Inflammatory macrophage (primary cell): ENCODE measurements at places on chromosomes 2 and 18.

DNA sequence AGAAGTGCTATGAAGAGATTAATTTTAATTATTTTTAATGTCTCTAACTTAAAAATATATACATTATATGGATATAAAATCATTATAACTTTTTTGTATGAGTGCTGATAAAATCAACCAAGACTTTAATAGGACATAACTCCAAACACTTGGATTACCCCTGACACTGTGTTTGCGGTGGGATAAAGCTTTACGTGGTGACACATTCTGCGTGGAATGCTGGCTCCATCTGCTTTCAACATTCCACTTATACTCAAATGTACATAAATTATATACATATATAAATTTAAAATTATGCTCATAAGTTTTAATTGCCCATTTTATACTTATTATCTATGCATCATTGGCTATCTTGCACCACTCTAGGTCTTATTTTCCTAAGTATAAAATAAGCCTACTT is 30.5 kb downstream of the LINC00305 start:
- DNase-seq, result no peak

- peak; percentile 74 for DNase-seq
These were observed 43.5 kb upstream of the TMEM131 start for GRCh38 chr2:98039085-98039756.

DNA sequence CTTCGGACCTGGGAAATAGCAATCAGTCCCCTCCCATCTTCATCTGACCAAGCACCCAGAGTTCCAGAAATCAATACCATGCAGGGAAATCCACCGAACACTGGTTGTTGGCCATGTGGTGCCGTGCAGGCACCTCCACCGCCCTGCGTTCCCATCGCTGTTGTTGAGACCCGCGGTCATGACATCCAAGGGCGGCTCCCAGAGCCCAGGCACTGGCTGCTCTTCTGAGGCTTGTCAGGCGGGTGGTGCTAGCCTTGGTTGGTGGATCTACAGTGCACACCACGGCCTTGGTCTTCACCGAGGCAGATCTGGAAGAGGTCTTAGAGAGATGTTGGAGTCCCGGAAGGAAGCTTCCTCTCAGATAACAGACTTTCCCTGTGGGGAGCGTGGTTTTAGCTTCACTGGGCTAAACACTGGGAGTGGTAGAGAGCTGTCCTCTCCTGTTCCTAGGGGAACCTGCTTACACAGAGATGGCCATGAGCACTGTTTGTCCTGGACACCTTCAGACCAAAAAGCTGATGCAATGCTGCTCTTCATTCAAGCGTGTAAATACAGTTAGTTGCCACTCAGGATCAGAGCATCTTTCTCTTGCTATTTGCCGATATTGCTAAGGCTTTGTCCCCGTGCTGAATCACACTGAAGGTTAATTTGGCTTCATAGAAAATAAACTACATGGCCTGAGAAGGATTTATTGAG is 58.3 kb downstream of the SMIM21 start:
- DNase-seq, result no peak

GRCh38 chr2:149021271-149021719 is 17.2 kb upstream of the LYPD6B start:
- DNase-seq, result peak; percentile 26

DNA sequence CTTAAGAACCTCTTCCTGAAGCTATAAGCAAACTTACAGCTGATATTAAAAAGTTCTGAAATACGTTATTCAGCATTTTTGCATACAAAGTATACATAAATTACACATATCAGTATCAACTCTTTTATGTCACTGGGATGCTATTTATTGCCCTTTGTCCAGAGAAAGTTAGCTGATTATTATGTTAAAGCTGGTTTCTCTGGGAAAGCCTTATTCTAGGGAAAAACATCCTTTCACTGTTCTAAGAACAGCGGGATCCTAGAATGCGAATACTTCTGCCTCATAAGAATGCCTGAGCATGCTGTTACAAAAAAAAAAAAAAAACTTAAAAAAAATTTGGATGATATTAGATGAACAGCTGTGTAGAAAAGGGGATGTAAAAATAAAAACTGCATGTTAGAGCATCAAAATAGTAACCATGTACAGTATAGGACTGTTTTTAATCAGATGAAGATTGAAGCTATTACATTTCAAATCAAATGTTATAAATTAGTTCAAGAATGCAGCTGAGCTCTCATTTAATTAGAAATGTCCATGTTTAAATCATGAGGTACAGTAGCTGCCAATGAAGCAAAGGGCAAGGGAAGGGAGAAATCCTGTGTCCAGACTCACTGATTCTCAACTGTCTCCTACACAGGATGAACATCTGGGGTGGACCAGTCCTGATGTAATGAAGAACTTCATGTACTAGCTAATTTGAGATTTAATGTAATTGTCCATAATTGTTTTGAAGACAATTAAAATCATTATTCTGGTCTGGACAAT is 8.2 kb downstream of the FTCDNL1 start:
- no peak for DNase-seq

- DNase-seq, result no peak
These were observed 20.6 kb upstream of the UBE2E3 start for GRCh38 chr2:180959787-180960186.

DNA sequence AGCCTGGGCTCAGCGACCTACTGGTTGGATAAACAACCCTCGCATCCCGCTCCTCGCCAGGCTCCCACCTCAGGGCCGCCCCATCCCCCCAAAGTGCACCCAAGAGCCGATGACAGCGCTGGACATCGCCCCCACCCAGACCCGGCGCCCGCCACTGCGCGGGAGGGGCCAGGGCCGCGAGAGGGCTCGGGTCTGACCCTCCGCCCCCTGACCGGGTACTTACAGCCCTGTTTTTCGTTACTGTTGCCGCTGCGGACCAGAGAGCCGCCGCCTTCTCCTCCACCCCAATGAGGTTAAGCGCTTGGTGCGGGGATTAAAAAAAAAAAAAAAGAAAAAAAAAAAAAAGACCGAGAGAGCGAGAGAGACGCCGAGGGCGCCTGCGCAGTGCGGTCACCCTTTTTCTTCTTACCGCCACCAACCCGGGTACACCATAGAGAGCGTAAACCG is at the start of gene CLASP1:
Gene CLASP1, minus strand, starts transcription at position 314 of the 447 bp plus-strand sequence. CDS start 43,567 bp downstream, outside the sequence.
- DNase-seq, result no peak

DNA sequence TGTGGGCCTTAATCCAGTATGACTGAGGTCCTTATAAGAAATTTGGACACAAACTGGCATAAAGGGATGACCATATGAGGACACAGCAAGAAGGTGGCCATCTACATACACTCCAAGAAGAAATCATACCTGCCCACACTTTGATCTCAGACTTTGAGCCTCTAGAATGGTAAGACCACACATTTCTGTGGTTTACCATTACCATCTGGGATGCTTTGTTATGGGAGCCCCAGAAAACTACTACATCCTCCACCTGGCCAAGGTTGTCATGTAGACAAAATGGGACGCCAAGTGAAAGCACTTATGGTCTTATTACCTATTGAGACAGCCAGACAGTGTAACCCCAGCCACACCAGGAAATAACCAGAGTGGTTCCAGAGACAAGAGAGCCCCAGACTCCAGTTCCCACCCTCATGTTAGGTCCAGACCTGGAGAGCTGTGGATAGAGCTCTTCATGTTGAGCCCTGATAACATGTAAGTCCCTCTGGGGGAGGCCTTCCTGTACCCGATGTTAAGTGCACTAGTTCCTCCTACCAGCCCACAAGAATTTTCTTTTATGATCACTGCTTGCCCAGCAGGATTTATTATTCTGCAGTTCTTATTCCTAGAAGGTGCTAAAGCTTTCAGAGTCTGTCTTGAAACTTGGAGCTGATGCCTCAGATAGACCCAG is 4.6 kb upstream of the ADD2 start:
- no peak for DNase-seq

DNA sequence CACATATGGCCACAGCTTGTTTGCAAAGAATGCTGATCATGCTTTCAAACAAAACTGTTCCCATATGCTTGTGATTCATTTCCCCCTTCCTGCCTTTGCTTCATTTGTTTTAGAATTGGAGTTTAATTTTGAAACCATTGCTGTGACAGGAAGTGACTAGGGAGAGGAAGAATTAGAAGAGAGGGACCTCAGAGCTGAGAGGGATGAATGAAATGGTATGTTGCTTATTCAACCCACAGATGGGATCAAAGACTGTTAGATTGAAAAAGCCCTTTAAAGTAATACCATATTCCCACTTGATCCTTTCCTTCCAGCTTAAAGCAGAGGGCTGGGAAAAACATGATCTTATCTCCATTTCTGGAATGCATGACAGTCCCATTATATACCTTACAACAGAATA is 106.2 kb upstream of the RNF152 start:
- DNase-seq, result peak; percentile 39

DNA sequence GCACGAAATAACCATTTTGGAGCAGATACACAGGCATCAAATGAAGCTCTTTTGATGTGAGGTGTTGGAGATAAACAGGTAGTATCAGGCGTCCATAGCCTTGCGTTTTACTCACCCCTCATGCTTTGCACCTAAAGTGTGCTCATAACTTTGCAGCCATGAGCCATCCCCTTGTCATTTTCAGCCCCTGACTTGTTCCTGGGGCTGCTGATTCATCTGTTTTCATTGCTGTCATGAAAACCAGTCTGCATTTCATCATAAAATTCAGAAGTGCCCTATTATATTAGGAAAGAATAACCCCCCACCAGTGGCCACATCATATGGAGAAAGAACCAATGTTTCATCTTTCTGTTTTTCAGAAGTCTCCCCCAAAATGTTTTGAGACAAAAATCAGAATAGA is 329.7 kb upstream of the NRP2 start:
- DNase-seq, result no peak

DNA sequence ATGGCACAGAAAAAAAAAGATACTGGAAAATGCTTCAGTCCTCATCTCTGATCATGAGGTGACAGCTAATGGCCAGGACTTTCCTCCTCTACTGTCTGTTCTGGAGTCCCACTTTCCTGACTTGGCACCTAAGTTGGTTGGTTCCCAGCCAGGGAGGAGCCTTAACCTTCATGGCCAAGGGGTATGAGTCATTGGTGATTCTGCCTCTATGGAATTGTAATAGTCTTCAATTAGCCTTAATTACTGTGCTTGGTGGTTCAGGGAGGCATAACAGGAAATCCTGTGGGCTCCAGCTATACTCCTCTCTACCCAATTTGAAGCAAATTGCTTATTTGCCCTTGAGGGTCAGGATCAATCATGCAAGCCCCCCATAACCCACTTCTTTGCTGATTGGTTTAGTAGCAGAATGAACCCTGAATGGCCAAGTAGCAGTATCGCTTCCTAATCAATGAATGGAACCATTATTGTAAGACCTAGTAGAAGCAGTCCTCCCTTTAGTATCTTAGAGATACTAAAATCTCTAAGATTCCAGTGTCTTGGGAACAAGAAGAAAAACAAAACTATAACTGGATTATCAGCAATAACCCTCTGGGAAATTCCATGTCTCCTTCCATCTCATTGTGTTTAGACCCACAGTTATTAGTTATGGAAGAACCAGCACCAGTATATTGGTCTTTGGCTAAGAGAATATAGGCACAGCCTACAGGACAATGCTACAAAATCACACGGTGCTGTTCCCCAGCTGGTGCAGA is 109.0 kb downstream of the COL6A3 start:
- DNase-seq, result no peak

GRCh38 chr2:121080013-121080772 is 204.8 kb downstream of the TFCP2L1 start:
- peak; percentile 34 for DNase-seq

DNA sequence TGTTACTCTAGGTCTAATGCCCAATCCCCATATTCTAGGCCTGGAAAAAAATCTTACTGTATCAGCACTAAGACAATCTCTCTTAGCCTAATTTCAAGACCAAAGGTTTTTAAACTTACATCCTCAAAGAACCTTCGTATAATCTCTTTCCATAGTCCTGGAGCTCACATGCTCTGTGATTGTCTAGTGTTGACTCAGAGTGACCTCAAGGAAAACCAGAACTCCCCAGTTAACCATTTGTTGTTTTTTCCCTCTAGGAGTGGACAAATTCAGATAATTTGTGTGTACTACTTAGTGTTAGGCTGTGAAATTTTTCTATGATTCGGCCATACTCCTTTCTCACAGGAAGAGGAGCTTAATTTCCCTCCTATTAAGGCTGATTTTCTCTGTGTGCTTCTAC is 536.1 kb downstream of the SLC4A3 start:
- no peak for DNase-seq

DNA sequence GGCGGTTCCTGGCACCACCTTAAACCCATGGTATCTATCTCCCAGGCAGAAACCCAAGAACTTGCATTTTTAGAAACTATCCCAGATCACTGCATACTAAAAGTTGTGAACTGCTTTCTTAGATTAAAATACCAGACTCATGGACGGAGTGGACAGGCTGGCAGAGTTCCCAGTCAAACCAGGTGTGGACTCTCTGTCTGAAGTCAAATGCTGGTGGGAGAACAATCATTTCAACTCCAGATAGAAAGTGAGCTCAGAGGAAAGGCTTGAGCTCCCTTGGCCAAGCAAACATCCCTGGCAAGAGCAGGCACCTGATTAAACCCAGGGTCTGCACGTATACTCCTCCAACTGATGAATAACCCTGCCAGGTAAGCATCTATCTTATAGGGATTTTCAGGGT is 19.5 kb downstream of the NXPH2 start:
- no peak for DNase-seq

GRCh38 chr2:120350080-120350479 is 4.1 kb downstream of the INHBB start:
- no peak for DNase-seq

DNA sequence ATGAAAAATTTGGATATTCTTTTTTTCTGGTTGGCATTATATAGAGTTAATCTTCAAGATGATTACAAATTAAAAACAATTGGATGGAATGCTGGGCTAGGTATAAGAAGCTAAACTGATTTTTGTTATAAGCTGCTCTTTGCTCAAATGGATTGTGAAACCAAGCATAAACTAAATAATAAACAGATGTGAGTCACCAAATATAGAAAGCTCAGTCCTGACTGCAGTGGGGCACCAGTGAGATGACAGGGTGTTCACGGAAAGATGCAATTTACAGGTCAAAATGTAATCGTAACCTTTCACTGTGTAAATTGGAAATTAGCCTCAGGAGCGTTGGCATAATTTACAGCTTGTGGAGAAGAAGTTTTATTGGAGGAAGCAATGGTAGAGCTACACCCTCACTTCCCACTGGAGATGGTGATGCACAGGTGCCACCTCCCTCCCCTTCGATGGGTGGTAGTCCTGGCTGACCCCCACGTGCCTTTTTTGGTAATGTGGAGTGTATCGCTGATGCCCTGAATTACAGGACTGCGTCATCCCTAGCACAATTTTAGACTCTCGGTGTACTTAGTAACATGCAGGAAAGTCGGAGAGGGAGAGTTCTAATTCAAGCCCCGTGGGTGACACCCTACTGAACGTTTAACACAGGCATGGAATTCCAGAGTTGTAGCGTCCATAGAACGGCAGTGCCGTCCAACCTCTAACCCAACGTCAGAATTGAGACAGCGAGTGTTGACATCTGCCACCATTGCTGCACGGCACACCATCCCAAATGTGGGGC is 73.9 kb upstream of the NFATC1 start:
- DNase-seq, result no peak
